ENCODE measurements at places on chromosomes 11 and 22.

GRCh38 chr11:116244439-116244838 is 528.3 kb downstream of the BUD13 start:
- H3K27ac ChIP-seq = no peak overlapping the region
- DNase-seq = no peak
- no peak overlapping the region for H3K4me3 ChIP-seq
- H3K4me1 ChIP-seq = no peaks in the 10 kb centered on the region

- H3K27ac ChIP-seq = no peak overlapping the region
- H3K36me3 ChIP-seq = peaks cover 36% of the 10 kb centered on the region
- H3K4me3 ChIP-seq = no peak overlapping the region
These were observed 21.8 kb downstream of the FAM118A start for GRCh38 chr22:45331486-45331885.

DNA sequence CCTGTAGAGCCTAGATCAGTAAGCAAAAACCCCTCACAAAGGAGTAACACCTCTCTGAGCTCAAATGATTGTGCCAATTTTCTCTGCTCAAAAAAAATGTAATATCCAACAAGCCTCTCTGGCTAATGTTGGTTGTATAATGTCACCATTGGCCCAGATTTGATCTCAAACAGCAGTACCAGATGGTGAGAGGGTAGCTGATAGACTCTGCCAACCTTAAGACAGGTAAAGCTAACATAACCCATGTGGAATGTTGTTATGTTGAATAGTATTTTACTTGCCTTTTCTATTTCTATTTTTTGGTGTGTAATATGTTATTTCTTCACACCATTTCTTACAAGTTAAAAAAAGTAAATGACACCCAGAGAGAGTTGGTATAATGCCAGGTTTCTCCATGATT is 166.7 kb upstream of the GUCY1A2 start:
- H3K4me1 ChIP-seq = no peaks in the 10 kb centered on the region
- no peak overlapping the region for H3K27ac ChIP-seq
- no peaks in the 10 kb centered on the region for H3K36me3 ChIP-seq
- no peak for DNase-seq

GRCh38 chr11:92129811-92130210 is 94.8 kb upstream of the FAT3 start:
- no peak for DNase-seq
- peaks cover 4% of the 10 kb centered on the region for H3K4me1 ChIP-seq
- H3K27ac ChIP-seq = no peak overlapping the region
- H3K4me3 ChIP-seq = no peak overlapping the region
- no peaks in the 10 kb centered on the region for H3K27me3 ChIP-seq
- H3K36me3 ChIP-seq = no peaks in the 10 kb centered on the region

- DNase-seq = no peak
- no peak overlapping the region for H3K4me3 ChIP-seq
- H3K27ac ChIP-seq = no peak overlapping the region
- H3K27me3 ChIP-seq = peaks cover 24% of the 10 kb centered on the region
- peaks cover 5% of the 10 kb centered on the region for H3K4me1 ChIP-seq
- H3K36me3 ChIP-seq = no peaks in the 10 kb centered on the region
These were observed 33.3 kb downstream of the CD6 start for GRCh38 chr11:61004761-61005181.

DNA sequence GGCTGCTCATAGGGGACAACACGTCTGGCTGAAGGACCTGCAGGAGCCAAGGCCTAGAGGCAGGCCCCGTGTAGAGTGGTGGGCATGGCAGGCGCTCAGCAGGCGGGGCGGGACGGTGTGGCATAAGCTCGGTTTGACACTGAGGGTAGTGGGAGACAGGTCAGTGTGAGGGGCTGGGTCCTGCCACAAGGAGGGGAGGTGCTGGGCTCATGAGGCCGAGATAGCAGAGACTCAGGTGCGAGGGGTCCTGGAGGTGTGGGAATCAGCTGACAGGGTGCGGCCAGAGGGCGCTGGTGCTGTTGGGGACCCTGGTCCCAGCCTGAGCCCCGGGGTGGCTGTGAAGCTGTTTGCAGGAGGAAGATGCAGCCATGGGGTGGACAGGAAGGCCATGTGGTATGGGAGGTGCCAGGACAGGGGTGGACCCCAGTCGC is 6.7 kb downstream of the SLC22A12 start:
- no peak overlapping the region for H3K27ac ChIP-seq
- no peak for DNase-seq
- H3K36me3 ChIP-seq = no peaks in the 10 kb centered on the region
- no peaks in the 10 kb centered on the region for H3K4me1 ChIP-seq

DNA sequence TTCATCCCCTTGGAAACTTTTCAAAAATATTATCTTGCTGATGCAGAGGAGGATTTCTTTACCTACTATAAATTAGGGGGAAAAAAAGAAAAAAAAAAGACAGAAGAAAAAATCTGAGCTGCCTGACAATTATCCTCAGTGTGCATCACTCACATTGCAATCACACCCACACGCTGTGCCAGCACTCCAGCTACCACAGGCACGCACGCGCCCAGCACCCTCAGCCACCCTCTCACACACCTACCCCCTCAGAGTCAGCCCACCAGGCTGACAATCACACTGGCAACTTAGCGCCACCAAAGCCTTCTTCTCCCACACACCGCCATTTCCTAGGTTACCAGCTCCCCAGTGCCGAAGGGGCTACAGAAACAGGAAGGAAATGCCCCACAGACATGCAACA is 236.1 kb downstream of the KCNA4 start:
- DNase-seq = no peak
- H3K4me3 ChIP-seq = no peak overlapping the region
- no peaks in the 10 kb centered on the region for H3K4me1 ChIP-seq
- no peaks in the 10 kb centered on the region for H3K27me3 ChIP-seq
- H3K36me3 ChIP-seq = no peaks in the 10 kb centered on the region
